Stimulated activated CD4-positive, alpha-beta T cell treated with anti-CD3 and anti-CD28 coated beads, TNF-alpha, amount 100 ng/mL, for 4 hours (primary cell): ENCODE measurements at places on chromosomes 12 and 14.

DNA sequence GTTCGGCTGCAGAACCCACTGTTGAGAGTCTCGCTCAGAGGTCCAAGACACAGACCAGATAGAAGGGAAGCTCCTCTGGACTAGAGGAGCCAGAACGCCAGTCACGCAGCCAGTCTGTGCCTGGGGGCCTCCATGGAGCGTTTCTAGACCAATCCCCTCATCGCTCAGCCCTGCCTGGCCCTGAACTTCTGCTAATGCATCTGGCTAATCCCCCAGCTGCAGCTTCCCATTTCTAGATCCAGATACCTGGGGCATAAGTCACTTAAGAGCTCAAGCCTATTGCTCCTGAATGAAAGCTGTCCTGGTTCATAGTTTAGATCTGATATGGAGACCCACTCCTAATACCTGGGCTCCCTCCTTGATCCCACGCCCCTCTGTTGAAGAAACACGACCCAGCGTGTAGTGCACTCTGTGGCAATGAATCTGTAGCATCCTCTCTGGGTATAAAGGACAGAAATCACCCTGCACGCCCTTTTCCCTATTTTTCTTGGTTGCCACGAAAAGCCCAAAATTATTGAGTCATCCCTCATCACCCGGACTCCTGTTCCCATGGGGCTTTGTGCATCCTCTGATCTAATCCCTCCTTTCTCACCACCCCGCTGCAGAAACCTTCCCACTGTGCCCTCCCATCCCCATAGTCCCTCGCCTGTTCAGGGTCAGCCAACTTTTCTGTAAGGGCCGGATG, 341.6 kb upstream of the FKBP4 start:
- DNase-seq: no peak

DNA sequence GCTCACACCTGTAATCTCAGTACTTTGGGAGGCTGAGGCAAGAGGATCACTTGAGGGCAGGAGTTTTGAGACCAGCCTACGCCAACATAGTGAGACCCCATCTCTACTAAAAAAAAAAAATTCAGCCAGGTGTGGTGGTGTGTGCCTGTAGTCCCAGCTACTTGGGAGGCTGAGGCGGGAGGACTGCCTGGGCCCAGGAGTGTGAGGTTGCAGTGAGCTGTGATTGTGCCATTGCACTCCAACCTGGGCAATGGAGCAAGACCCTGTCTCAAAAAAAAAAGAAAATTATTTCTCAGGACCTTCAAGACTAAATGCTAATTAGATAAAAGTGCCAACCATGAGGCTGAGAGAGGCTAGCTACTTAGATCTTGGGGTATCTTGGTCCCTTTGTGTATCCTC, 23.5 kb downstream of the OTUB2 start:
- DNase-seq: no peak

DNA sequence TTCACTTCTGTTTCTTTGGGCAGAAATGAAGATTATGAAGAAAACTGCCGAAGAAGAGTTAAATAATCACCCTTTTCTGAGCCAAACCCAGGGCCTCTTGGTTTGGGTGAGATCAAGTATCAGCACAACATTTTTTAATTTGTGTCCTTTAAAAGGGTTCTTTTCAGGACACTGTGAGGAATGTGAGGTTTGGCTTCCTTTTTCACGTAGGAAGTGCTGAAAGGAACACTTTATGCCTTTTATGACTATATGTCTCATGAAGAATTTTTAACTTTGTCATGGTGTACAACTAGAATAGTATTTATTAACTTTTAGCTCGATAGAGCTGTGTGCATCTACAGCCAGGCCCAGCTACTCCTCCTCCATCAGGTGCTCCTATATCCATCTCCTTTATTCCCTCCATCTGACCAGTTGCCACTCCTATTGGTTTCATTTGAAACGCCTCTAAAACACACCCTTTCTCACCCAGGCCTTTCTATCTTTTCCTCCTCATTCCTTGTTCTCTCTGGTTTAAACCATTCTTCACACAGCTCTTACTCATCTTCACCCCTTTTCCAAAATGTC, 103.6 kb upstream of the LRIG3 start:
- no peak for DNase-seq

GRCh38 chr14:100539003-100539660, 48.1 kb downstream of the BEGAIN start:
- DNase-seq: no peak

DNA sequence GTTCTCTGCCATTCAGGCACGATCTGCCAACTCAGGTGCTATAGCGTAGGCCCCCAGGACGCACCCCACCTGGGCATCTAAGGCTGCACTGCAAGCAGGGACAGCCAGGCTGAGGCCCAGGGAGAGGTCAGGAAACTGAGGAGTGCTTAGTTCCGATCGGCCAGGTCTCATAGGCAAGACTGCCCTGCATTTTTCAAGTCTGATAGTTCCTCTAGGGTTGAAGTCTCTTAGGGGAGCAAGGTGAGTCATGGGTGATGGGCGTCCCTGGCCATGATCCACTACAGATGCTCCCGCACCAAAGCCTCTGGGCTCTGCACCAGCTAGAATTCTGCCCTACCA, 13.2 kb downstream of the NOPCHAP1 start:
- DNase-seq: no peak

DNA sequence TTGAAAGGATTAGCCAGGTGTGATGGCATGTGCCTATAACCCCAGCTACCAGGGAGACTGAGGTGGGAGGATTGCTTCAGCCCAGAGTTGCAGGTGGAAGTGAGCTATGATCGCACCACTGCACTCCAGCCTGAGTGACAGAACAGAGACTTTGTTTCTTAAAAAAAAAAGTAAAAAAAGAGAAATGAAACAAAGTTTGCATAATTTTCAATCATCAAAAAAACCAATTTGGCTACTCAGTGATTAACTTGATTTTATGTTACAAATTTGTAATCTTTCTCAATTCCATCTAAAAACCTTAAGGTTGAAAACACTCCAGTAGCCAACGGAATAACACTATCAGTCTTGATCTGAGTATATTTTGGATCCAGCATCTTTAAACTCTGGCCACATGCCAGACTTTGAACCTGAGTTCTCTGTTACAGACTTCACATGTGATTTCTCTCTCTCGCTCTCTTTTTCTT, 12.6 kb upstream of the DENND5B start:
- DNase-seq: no peak

- no peak for DNase-seq
Observed at GRCh38 chr12:57434517-57435223, at the start of gene INHBC. Gene INHBC, plus strand, starts transcription at chr12:57434784. Its CDS starts 103 bp downstream, at chr12:57434887.

GRCh38 chr12:47941871-47942613, 21.4 kb upstream of the TMEM106C start:
- DNase-seq: peak; percentile 17

- no peak for DNase-seq
Observed at GRCh38 chr14:96231526-96232130, 24.4 kb upstream of the BDKRB1 start.

DNA sequence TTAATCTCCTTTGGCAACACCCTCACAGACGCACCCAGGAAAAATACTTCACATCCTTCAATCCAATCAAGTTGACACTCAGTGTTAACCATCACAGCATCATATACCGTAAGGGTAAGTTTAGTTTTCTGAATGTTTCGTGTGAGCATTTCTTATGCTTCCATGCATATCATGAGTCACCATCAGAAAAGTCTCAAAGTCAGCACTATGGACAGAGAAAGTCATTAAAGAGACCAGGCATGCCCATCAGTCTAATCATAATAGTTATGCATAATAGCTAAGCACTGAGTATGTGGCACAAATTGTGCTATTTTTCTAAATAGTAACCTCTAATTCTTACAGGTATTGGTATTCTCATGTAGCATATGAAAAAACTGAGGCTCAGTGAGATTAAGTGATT, 158.8 kb upstream of the PRMT8 start:
- DNase-seq: no peak

GRCh38 chr14:51860164-51860824, at the start of gene GNG2:
Gene GNG2, plus strand, starts transcription at chr14:51860612. Its CDS starts 90,067 bp downstream, at chr14:51950679.
- DNase-seq: peak; percentile 42

- no peak for DNase-seq
Observed at GRCh38 chr14:33617154-33617553, 333.7 kb downstream of the EGLN3 start.

- no peak for DNase-seq
Observed at GRCh38 chr14:22047115-22047514, 373.5 kb upstream of the OR4E1 start.

DNA sequence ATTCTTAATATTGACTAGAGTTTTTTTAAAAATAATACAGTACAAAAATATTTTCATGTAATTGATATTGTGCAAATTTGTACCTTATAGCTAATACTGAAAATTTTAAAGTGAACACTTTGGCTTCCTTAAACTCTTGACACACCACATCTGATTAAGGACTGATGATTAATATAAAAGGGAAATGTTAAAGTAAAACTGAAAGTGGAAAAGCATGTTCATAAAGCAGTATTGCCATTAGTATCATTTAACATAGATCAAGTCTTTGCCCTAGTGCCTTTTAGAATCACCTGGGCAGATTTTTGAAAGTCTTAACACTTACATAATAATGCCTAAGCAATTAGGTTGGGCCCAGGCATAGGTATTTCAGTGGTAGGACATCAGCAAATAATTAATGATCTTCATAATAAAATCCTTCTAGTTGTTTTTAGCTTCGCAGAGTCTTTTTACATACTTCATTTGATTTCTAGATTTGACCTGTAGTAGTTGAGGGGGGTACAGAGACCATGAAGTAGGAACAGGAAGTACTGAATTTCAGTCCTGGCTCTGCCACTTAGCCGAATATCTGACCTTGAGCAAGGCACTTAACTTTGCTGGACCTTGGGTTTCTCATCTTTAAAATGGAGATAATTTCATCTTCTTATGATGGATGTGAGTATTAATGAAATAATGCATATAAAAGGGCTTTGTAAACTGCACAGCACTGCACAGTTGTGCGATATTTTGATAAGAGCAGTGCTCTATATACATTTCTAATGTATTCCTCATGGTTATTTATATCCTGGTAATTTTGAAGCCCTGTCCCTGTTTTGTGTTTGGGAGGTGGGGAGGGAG, 43.7 kb downstream of the MARK3 start:
- no peak for DNase-seq

- DNase-seq: no peak
Observed at GRCh38 chr14:55116246-55117030, 12.6 kb upstream of the LGALS3 start.

- no peak for DNase-seq
Observed at GRCh38 chr12:64522316-64522715, 70.4 kb downstream of the TBK1 start.

- DNase-seq: no peak
Observed at GRCh38 chr12:131942671-131943070, 7.1 kb upstream of the EP400 start.

GRCh38 chr14:54362759-54363437, 33.9 kb upstream of the CDKN3 start:
- DNase-seq: no peak

- no peak for DNase-seq
Observed at GRCh38 chr12:52197371-52198231, 5.8 kb upstream of the KRT80 start.

- DNase-seq: peak; percentile 48
Observed at GRCh38 chr12:113152835-113153814, 3.6 kb downstream of the CFAP73 start.

DNA sequence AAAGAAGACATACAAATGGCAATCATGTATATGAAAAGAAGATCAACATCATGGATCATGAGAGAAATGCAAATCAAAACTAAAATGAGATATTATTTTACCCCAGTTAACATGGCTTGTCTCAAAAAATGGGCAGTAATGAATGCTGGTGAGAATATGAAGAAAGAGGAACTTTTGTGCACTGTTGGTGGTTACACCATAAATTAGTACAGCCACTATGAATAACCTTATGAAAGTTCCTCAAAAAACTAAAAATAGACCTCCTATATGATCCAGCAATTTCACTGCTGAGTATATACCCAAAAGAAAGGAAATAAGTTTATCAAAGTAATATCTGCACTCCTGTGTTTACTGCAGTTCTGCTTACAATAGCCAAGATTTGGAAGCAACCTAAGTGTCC, 151.7 kb downstream of the PDZRN4 start:
- DNase-seq: no peak

- no peak for DNase-seq
Observed at GRCh38 chr12:159156-159782, 54.7 kb downstream of the SLC6A12 start.

GRCh38 chr14:94663538-94663937, 51.3 kb downstream of the SERPINA3 start:
- DNase-seq: no peak

- DNase-seq: no peak
Observed at GRCh38 chr12:130916241-130916911, 37.3 kb upstream of the ADGRD1 start.

GRCh38 chr14:60652674-60653651, 3.7 kb upstream of the SIX1 start:
- no peak for DNase-seq
